Muscle of leg (tissue), 16 donors: ENCODE measurements at places on chromosomes 7 and 10. TPM values are rescaled to one million over a fixed set of nuclear protein-coding genes. Genes with fewer than 3 reads are reported as not detected.

DNA sequence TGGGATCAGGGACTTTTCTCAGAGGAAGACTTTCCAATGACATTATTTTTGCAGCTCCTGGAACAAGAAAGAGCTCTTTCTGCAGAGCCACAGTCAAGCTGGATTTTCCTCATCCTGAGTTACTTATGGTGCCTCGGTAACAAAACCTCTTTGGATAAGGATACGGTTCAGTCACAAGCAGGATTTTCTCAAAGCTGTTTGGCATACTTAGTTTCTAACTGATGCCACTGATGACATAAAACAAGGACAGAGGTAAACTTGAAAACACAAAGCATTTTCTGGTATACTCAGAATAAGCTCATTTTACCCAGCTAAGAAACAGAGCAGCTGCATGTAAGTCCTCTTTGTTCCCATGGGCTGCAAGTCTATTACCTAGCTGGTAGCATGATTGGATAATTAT, 340.9 kb upstream of the MEOX2 start:
- DNase-seq = no peak

GRCh38 chr7:120201290-120201689, 71.7 kb upstream of the KCND2 start:
- DNase-seq = no peak

Gene CDK14
- polyA plus RNA-seq = 18.5 TPM

Gene SLC39A12
- polyA plus RNA-seq = not detected

- no peak for DNase-seq
Observed at GRCh38 chr10:88346144-88346977, 236.8 kb downstream of the RNLS start.

DNA sequence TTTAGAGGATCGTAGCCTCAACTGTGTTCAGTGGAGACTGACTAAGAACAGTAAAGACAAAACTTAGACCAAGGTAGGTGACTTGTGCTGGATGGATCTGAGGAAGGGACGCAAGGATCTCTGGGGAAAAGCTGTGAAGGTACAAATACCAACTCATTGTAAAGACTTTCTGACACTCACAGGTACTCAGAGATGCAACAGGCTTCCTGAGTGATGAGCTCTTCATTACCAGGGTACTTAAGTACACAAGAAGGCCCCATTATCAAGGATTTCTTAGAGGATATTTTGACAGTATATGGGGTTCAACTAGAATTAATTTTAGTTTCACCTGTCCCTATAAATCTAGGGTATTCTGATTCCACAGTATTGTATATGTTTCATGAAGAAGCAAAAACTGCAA, 440.7 kb downstream of the PLXDC2 start:
- no peak for DNase-seq

DNA sequence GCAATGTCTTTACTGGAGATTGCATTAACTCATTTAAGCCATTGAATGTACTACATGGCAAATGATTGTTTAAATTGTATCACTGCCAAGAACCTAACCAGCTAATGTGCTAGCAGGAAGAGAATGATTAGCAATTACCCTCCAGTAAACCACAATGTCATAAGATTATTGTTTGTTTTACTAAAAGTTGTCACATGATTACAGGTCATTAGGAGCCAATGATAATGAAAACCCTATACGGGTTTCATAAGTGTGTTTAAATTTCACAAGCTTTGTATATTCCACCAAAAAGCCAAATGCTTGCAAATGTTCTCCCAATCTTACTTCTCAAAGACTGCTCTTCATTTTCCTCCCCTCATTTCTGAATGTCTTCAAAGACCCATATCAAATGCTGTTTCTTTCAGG, 76.5 kb upstream of the PPP1R3C start:
- no peak for DNase-seq
